ENCODE measurements at places on chromosomes 1 and 21.

- no peak for DNase-seq
Observed at GRCh38 chr1:18940303-18941020, 16.0 kb downstream of the IFFO2 start.

DNA sequence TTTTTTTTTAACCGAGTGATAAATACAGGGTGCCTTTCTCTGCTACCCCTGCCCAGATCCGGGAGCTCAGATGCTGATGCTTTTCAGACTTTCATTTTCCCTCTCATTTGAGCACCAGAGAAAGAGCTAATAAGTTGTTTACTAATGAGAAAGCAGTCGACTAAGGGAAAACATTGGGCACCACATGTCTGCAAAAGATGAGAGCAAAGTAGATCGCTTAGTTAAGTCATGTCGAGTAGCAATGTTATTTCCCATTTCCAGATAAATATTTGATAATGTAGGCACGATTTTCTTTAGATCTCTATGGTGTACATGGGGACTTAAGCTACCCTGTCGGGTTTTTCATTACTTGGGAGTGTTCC lies 1.2 kb downstream of the PKN2 start:
- no peak for DNase-seq

DNA sequence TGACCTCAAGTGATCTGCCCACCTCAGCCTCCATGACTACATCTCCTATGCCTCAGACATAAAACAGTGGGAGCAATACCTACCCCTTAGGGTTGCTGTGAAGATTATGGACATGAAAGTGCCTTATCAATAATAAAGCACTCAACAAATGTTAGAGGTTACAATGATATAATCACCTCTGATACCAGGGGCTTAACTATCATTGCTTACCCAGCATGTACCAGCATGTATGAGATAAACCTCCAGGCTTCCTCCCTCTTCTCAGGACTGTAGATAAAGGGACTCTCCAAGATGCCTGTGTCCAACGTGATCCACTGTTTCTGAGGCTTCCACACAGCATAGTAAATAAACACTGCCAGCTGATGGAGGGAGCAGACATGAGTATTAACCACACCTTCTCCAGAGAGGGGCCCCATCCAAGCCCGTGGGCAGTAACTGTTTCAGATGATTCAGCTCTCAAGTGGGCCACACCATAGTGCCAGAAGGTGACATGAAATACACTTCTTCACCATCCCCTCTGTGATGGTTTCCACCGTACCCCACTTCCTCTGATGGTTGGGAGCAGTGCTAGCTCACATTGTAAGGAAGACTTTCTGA lies 26.2 kb downstream of the RHBDL2 start:
- DNase-seq = no peak

DNA sequence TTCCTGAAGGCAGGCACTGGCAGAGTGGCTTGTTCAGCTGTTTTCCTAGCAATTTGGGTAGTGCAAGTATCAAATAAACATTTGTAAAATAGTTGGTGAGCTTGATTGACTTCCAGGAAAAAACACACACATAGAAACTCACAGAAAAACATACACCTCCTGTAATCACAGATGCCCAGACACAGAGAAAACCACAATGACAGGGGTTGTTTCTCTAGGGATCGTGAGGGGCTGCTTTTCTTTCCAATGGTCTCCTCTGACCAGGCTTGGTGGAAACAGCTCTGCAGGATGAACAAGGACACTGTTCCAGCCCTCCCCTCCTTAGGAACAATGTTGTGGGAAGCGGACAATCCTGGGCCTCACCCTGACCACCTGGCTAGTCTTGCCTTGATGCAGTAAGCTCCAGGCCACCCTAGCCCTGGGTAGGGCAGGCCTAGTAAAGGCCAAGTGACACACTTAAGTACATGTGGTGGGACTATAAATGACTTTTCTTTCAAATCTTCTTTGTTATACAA lies 142.5 kb upstream of the HMGB4 start:
- DNase-seq = no peak

- DNase-seq = no peak
Observed at GRCh38 chr1:93395195-93395594, 49.5 kb downstream of the DR1 start.

- no peak for DNase-seq
Observed at GRCh38 chr1:221916176-221916575, 174.3 kb upstream of the DUSP10 start.

DNA sequence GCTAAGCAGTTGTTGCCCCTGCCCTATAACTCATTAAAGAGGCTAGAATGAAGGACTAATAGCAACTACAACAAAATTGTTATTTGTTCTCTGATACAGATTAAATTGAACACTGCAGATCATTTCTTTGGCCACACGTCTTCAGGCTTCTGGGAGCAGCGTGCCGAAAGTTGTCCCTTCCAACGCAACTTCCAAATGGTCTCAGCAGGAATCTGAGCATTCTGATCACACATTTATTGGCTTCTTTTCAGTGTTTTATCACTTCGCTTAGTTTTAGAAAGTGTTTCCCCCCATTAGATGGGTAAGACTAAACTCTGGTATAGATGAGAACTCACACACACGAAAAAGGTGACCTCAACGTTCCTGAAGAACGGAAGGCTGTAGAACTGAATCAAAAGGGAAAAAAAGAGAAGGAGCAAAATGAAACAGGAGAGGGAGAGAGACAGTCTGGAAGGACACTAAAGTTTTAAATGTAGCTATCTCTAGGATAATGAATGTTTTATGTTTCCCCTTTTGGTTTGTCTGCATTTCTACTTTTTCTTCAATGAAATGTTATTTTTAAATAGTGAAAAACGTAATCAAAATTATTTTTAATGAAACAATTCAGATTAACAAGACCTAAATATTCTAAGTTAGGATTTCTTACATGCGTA lies 336.5 kb downstream of the RRAGC start:
- no peak for DNase-seq

GRCh38 chr1:116345843-116346242 lies 27.2 kb upstream of the ATP1A1 start:
- no peak for DNase-seq

DNA sequence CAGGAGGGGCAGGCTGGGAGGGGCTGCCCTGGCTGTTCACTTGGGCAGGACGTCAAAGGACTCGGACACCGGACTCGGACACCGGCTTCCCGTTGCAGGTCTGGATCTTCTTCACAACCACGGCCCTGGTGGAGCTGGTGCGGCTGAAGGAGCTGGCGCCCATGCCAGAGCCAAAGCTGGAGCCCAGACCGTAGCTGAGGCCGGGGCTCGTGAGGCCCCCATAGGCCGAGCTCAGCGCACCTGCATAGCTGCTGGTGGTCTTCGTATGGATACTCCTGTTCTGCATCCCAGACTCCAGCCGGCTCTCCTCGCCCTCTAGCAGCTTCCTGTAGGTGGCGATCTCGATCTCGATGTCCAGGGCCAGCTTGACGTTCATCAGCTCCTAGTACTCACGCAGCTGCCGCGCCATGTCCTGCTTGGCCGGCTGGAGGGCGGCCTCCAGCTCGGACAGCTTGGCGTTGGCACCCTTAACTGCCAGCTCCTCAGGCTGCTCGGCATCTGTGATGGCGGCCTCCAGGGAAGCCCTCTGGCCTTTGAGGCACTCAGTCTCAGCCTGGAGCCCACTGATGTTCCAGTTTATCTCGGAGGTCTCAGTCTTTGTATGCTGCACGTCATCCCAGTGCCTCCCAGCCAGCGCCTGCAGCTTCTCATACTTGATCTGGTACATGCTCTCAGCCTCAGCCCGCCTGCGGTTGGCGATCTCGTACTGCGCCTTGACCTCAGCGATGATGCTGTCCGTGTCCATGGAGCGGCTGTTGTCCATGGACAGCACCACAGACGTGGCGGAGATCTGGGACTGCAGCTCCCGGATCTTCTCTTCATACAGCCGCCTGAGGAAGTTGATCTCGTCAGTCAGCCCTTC lies 15.1 kb upstream of the KLF17 start:
- DNase-seq = no peak

DNA sequence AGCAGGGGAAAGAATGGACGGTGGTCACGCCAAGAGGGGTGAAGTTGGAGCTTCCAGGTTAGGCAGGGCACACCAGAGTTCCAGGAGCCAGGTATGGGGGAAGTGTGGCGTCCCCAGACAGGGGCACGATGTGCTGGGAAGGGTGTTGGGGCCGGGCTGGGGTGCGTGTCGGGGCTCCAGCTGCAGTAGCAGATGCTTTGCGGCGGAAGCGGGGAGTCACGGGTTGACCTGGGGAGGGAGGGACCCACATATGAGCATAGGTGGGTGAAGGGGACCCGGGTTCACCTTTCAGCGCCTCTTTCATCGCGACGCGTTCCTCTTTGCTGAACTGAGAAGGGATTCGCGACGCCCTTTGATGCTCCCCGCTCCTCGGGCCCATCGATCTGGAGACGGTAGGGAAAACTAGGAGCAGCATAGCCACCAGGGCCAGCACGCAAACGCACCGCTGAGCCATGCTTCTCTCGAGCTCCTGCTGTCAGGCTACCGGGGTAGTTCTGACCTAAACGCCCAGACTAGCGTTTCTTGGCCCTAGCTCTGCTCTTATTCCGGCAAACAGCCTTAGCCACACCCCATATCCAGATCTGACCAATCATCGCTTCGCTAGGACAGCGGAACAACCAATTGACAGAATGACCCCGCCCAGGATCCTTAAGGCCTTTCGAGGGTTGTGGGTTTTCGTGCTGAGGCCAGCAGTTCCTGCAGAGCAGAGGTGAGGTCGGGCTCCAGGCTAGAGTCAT lies at the start of gene PM20D1:
TSS of gene PM20D1 (minus strand) at position 514 of the 737 bp plus-strand sequence. CDS start at position 454, 60 bp downstream.
- peak; percentile 51 for DNase-seq

DNA sequence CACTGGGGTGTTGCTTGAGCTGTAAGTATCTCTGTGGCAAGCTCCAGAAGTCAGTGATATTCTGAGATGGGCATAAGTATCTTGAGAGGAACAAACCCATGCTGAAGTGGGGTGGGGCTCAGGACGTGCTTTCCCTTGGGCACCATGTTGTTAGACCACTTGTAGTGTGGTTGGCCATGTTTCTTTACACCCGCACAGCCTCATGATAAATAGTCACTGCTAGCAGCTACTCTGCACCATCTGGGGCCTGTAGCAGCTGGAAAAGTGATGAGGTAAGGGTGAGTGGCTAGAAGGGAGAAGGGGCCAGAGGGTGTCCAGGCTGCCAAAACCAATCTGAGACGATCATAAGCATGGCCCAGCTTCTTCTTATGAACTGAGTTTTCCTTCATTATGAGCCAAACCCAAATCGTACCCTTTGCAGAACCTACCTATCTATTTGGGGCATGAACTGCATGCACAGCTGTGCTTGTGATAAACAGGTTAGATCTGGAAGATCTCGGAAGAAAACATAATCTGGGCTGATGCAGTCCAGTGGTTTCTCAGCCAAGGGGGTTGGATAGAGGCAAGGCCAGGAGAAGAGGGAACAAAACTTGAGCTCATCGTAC lies 91.9 kb upstream of the IRF2BP2 start:
- DNase-seq = no peak

- peak; percentile 9 for DNase-seq
Observed at GRCh38 chr21:32940079-32941014, 85.4 kb upstream of the OLIG2 start.

- DNase-seq = no peak
Observed at GRCh38 chr1:31583995-31584868, 7.9 kb downstream of the TINAGL1 start.

- DNase-seq = no peak
Observed at GRCh38 chr1:8213136-8213535, 104.8 kb upstream of the SLC45A1 start.

DNA sequence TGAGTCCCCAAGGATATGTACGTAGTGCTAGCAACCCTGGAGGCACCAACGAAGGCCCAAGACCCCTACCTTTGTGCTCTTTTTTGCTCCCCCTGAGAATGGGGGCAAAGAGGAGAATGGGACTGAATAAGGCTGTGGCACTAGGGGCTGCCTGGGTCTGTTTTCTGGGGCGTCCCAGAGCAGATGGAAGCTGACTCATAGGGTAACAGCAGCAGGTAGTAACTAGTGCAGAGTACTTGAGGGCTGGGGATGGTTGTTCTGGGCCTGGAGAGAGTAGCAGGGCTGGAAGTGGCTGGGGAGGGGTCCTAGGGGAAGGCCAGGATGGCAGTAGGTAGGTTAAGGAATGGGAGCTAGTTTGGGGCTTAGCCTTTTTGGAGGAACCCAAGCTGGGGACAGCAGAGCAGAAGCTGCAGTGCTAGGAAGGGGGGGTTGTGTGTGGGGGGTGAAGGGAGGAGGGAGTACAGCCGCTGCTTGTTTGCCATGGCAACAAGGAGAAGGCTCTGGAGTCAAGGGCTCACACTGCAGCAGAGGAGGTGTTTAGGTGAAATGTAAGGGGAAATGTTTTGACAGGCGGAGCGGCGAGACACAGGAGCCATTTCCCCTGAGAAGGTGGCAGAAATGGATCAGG lies 1.8 kb downstream of the NCDN start:
- DNase-seq = no peak

- DNase-seq = no peak
Observed at GRCh38 chr1:67792103-67792502, 41.2 kb downstream of the GNG12 start.

DNA sequence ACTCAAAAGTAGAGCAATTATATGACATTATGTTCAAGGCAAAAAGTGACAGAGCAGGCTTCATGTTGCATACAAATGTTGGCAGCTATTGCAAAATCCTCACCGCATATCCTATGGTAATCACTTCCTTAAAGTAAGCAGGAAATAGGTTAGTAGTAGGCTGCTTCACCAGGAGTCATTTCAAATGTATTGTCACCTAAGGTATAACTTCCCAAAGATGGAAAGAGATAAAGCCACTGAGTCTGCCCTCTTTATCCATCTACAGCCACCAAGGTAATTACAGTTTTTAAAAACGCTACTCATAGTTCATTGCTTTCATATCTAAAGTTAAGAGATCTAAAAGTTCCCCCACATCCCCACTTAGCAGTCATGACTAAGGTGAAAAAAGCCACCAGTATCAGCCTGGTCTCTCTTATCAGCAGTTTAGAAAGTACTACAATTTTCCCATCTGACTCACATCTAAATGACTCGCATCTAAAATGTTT lies 31.6 kb upstream of the UBE2U start:
- DNase-seq = no peak

DNA sequence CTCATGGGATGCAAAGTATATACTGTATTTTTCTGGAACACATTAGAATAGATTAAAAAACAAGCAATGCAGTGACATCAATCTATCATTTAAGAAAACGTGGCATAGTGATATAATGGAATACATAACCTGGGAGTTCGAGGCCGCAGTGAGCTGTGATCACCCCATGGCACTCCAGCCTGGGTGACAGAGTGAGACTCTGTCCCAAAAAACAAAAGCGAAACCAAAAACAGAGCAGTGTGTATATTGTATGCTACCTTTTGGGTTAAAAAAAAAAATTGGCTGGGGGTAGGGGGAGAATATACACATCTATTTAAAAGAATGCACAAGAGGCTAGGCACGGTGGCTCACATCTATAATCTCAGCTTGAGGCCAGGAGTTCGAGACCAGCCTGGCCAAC lies 13.5 kb downstream of the SLC2A1 start:
- no peak for DNase-seq

DNA sequence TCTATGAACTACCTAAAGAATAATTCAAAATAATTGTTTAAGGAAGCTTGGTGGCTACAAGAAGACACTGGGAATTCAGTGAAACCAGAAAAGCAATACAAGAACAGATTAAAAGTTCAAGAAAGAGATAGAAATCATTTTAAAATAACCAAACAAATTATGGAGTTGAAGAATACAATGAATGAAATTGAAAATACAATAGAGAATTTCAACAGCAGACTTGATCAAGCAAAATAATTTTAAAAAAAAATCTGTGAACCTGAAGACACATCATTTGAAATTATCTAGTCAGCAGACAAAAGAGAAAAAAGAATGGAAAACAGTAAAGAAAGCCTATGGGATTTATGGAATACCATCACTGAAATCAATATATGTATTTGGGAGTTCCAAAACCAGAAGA lies 31.2 kb upstream of the WNT2B start:
- no peak for DNase-seq
